ENCODE measurements at places on chromosomes 16 and 17.

- no peak for DNase-seq
Measured at GRCh38 chr16:62272035-62272434, 235.8 kb upstream of the CDH8 start.

GRCh38 chr17:40962059-40962561 is 4.6 kb downstream of the KRT39 start:
- no peak for DNase-seq

DNA sequence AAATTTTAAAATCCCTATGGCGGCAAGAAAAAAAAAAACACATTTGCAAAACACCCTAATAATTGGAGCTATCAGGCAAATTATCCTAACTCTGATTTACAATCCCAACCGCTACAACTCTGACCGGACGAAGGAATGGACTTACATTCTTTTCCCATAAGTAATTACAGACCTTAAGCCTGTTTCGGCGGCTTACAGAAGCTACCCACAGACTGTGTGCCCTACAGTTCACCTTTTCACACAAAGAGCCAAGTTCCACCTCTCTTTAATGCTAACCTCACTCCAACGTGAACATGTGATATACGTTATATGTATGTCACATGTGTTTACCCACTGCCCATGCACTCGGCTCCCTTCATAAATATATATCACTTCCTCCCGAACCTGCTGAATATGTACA is 8.7 kb upstream of the MEAK7 start:
- DNase-seq: no peak

- peak; percentile 79 for DNase-seq
Measured at GRCh38 chr16:67184995-67185650, 1.4 kb upstream of the MATCAP1 start.

DNA sequence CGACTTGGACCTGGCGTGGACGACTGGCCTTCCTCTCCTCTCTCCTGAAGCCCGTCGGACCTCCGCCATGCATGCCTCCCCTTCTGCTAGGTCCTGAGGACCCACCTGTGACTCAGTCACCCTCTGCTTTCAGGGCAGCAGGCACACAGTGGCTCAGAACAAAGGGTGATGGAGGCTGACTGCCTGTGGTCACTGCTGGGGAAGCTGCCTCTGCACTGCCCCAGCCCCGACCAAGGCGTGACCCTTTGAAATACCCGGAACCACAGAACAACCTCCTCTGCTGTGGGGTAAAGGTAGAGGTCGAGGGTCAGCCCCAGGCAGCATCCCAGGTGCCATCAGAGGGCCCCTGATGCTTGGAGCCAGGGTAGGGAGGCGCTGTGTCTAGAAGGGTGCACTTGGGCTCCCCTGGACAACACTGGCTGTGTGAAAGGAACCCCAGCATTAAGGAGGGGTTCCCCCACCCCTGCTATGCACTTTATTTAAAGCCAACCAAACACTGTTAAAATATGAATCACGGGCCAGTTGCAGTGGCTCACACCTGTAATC is 12.5 kb upstream of the SLC4A1 start:
- peak; percentile 16 for DNase-seq

- no peak for DNase-seq
Measured at GRCh38 chr17:2239882-2240430, 63.6 kb downstream of the SMG6 start.

DNA sequence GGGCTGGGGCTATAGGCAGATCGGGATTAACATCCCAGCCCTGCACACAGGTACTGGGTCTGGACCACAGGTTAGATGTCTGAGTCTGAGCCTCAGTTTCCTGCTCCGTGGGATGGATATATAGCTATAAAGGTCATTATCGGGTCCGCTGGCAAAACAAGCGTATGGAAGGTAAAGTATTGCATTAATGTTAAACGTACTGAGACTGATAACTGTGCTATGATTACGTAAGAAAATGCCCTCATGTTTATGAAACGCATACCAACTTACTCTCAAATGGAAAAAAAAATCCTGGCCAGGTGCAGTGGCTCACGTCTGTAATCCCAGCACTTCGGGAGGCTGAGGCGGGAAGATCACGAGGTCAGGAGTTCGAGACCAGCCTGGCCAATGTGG is 135.2 kb downstream of the CCDC182 start:
- no peak for DNase-seq

DNA sequence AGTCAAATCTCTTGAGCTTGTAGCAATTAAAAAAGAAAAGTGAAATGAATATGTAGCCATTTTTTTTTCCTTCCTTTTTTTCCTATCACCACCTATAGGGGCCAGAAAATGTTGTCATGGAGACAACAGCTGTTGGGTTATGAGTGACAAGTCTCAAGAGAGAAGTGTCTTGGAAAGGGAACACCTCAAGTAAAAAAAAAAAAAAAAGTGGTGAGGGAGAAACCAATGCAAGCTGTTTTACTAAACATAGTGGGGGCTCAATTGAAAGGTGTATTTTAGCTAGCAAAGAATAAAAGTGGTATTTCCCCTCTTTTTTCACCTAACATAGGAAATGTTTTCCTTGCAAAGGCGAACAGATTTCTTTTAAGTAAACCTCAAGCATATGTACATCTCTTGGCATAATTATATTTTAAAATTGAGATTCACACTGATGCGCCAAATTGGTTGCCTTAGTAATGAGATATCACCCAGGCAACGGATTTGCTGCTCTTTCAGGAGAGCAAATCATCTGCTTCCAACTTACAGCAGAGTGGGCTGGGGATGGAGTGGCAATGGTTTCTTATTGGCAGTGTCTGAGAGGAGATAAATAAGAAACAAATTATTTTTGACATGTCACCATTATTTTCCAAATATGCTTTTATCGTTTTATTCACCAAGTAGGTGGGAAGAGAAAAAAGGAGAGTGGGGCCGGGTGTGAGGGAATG is 183.6 kb downstream of the MYO1D start:
- no peak for DNase-seq

GRCh38 chr17:77231076-77231871 is 90.5 kb downstream of the SEC14L1 start:
- no peak for DNase-seq

- DNase-seq: no peak
Measured at GRCh38 chr16:16905850-16906249, 526.9 kb downstream of the NPIPA7 start.

DNA sequence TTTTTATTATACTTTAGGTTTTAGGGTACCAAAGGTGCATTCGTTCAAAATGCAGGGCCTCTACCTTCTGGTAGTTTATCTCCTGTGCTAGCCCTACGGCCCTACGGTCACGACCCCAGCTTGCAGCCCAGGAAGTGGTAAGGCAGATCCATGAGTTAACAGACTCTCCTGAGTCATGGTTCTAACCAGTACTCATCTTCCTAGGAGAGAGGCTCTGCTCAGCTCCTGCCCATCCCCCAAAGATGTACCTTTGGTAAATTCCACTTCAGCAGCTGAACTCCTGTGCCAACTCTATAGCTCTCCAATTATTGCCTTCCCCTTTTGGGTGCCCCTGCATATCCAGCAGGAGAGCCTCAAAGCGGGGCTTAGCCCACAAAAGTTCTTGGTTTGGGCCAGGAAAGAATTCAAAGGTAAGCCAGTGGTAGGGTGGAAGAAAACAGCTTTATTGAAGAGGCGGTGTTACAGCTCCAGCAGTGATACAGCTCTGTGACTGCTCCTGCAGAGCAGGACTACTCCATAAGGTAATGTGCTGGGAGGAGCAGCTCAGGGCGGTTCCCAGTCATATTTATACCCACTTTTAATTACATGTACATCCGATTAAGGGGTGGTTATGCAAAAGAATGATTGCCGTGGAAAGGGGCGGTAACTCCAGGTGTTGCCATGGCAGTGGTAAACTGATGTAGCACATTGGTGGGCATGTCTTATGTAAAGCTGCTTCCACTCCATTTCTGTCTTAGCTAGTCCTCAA is 241.4 kb downstream of the PMP22 start:
- no peak for DNase-seq

GRCh38 chr16:2026461-2027023 is at the start of gene NHERF2:
TSS of gene NHERF2 (plus strand) at chr16:2026902. CDS start at chr16:2027006, 104 bp downstream.
- peak; percentile 36 for DNase-seq

- DNase-seq: no peak
Measured at GRCh38 chr17:15238057-15238456, 27.1 kb downstream of the PMP22 start.

DNA sequence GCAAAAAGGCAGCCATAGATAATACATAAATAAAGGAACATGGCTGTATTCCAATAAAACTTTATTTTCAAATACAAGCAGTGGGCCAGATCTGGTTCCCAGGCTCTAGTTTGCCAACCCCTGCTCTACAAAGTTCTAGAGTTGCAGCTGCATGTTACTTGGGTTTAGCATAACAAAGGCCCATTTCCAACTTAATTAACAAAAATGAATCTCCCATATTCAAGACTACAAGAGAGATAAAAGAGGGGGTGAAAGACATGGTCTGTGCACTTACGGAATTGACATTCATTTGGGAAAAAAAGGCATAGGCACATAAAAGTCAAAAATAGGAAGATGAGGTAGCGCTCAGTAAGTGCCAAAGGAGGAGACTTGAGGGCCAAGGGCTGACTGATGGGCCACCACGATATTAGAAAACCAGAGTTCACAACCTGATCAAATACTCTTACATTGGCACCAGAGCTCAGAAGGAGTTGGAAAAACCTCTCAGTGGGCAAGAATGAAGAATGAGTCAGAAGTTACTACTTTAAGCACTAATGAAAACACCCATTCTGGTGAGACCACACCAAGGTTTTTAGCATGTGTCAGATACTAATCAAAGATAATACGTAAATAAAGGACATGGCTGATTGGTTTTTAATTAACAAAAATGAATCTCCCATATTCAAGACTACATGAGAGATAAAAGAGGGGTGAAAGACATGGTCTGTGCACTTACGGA is 164.0 kb downstream of the VPS53 start:
- no peak for DNase-seq

DNA sequence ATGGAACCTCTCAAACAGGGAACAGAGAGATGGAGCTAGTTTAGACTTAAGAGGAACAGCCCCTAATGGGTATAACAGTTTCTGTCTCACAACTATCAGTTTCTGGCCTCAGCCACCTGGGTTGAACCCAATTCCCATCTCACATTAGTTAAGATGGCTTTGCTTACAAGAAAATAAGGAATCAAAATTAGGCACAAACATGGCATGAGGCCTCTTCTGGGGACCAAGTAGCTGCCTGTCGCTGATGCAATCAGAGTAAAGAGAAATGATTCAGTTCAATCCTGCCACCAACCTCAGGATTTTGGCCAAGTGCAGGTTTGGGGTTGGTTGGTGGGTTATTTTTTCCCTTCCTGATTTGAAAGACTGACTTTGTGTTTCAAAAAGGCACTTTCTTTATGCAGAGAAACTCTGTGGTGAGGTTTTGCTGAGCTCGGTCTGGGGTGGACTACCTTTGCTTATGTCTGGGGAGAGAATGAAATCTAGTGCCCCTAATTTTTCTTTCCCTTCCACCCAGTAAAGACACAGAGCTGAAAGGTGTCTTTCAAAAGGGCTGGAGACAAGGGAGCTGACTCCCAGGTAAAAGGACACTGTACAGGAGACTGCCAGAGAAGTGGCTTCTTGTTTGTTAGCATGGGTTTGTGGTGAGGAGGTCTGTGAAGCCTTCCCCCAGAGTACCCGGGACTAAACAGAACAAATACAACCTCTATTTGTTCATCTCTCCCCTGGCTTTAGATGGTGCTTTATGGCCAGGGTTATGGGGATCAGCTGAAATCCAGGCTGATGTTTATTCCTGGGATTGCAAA is 44.8 kb upstream of the NFAT5 start:
- no peak for DNase-seq

DNA sequence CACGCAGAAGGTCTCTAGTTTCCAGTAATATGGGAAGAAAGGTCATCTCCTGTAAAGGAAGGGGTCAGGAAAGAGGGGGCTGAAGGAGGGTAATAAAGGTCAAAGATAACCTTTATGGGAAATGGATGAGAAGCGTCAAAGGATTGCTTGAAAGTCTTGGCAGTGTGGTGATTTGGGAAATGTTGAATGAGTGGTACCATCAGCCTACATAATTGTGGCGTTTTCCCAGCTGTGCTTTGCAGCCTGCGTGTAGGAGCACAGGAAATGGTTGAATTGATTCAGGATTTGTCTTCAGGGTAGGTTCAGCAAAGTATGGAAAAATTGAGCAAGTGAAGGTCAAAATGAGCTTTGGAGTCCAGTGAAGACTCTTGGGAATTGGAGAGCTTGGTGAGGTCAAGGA is 115.8 kb upstream of the NOL11 start:
- no peak for DNase-seq

DNA sequence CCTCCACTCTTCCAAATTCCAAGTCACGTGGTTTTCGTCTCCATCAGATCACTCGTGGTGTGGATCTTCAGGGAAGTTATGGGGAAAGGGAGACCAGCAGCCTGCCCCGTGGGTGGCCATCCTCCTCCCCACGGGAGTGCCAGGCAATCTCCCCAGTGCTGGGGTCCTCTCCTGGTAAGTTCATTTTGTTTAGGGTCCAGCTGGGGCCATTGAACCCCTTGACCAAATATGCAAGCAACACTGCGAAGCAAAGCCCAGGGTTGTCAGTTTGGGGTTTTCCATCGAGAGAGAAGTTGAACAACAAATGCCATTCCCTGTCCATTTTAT is 4.1 kb upstream of the LCMT1 start:
- DNase-seq: no peak

GRCh38 chr16:19722981-19723380 is 4.9 kb downstream of the IQCK start:
- DNase-seq: no peak

- no peak for DNase-seq
Measured at GRCh38 chr16:11585460-11586377, 1.0 kb downstream of the LITAF start.

- no peak for DNase-seq
Measured at GRCh38 chr17:4492721-4493561, 5.7 kb upstream of the SPNS2 start.

DNA sequence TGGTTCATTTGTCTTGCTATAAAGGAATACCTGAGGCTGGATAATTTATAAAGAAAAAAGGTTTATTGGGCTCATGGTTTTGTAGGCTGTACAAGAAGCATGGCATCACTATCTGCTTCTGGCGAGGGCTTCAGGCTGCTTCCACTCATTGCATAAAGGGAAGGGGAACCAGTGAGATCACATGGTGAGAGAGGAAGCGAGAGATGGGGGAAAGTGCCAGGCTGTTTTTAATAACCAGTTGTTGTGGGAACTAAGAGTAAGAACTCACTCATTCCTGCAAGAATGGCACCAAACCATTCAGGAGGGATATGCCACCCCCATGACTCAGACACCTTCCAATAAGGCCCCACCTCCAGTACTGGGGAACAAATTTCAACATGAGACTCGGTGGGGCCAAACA is 24.3 kb downstream of the SPECC1 start:
- DNase-seq: no peak

DNA sequence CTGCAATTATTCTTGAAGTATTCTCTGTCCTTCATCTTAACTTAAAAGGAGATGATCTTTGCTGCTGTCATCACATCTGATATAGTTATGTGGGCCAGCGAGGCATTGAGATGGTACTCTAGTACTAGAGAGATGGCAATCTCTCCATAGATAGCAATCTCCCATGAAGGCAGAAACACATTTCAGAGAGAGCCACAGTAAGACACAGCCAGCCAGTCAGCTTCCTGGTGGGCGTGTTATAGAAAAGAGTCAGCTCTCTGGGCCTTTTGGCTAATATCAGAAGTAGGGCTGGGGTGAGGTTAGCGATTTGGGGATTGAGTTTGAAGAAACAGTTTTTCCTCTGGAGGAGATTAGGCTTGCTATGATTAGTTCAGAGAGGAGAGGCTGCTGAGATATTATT is 22.6 kb upstream of the EFCAB13 start:
- no peak for DNase-seq

Measured in immature natural killer cell (primary cell).